ENCODE measurements at places on chromosomes 16 and 17. TPM values are rescaled to one million over a fixed set of nuclear protein-coding genes. Genes with fewer than 3 reads are reported as not detected.

The HOXB1 gene
- total RNA-seq, result not detected

The USP43 gene
- 4.0 TPM for total RNA-seq

The KRTAP1-5 gene
- not detected for total RNA-seq

The FBXL16 gene
- 9.5 TPM for total RNA-seq

All from A549 treated with Mapracorat at 1 μM for 4 hours (cell line).